Skeletal muscle tissue (tissue), 5 donors: ENCODE measurements at places on chromosomes 2 and 18. TPM values are rescaled to one million over a fixed set of nuclear protein-coding genes. Genes with fewer than 3 reads are reported as not detected.

Gene ITSN2
- total RNA-seq = 17.2 TPM

Gene KCNS3
- total RNA-seq = 12.5 TPM

Gene YPEL5
- 64.7 TPM for total RNA-seq

Gene SP140
- total RNA-seq = 0.52 TPM

Gene CNDP1
- total RNA-seq = not detected

Gene LRRC30
- total RNA-seq = 9.4 TPM

Gene UGT1A10
- not detected for total RNA-seq

Gene OTOS
- total RNA-seq = not detected

Gene LYPD6
- total RNA-seq = 2.1 TPM

Gene SERTAD2
- 9.4 TPM for total RNA-seq

Gene HOXD4
- total RNA-seq = 1.0 TPM

Gene M1AP
- total RNA-seq = not detected

Gene RAB11FIP5
- total RNA-seq = 12.0 TPM

Gene BARD1
- total RNA-seq = 89.8 TPM

Gene NIF3L1
- total RNA-seq = 23.0 TPM

Gene ABCG5
- total RNA-seq = not detected

Gene PFN4
- total RNA-seq = not detected

Gene ACTG2
- 1.6 TPM for total RNA-seq

Gene TUBA4B
- not detected for total RNA-seq

Gene CCDC150
- total RNA-seq = 6.8 TPM

Gene SPATS2L
- 79.9 TPM for total RNA-seq

Gene MROH2A
- total RNA-seq = not detected

Gene HOXD9
- total RNA-seq = 5.7 TPM

Gene CD8B
- total RNA-seq = 1.0 TPM

Gene MYL1
- total RNA-seq = 6,507 TPM

Gene TMEFF2
- 6.3 TPM for total RNA-seq

Gene TLX2
- total RNA-seq = not detected

Gene GNAL
- total RNA-seq = 2.6 TPM

Gene MTIF2
- total RNA-seq = 25.6 TPM

Gene UPP2
- total RNA-seq = not detected

Gene SP5
- total RNA-seq = 3.1 TPM

Gene MRPS9
- total RNA-seq = 23.5 TPM

Gene AMER3
- not detected for total RNA-seq

Gene PLA2R1
- 2.6 TPM for total RNA-seq

Gene GKN2
- not detected for total RNA-seq

Gene PKDCC
- 89.2 TPM for total RNA-seq

Gene ZNF532
- 69.4 TPM for total RNA-seq

Gene ALK
- 0.52 TPM for total RNA-seq

Gene ZAP70
- total RNA-seq = 3.1 TPM

Gene MAP3K19
- not detected for total RNA-seq

Gene NTSR2
- not detected for total RNA-seq

Gene NR4A2
- total RNA-seq = 0.52 TPM

Gene ZDBF2
- total RNA-seq = 12.0 TPM

Gene RTP5
- total RNA-seq = not detected

Gene FOXD4L1
- not detected for total RNA-seq

Gene MFF
- 65.8 TPM for total RNA-seq

Gene ERICH2
- 0.52 TPM for total RNA-seq
